ENCODE measurements at places on chromosomes 2 and 18.

GRCh38 chr18:62862466-62862865, 147.1 kb downstream of the PHLPP1 start:
- DNase-seq: no peak

GRCh38 chr18:61939046-61939674, 46.4 kb upstream of the RNF152 start:
- DNase-seq: no peak

DNA sequence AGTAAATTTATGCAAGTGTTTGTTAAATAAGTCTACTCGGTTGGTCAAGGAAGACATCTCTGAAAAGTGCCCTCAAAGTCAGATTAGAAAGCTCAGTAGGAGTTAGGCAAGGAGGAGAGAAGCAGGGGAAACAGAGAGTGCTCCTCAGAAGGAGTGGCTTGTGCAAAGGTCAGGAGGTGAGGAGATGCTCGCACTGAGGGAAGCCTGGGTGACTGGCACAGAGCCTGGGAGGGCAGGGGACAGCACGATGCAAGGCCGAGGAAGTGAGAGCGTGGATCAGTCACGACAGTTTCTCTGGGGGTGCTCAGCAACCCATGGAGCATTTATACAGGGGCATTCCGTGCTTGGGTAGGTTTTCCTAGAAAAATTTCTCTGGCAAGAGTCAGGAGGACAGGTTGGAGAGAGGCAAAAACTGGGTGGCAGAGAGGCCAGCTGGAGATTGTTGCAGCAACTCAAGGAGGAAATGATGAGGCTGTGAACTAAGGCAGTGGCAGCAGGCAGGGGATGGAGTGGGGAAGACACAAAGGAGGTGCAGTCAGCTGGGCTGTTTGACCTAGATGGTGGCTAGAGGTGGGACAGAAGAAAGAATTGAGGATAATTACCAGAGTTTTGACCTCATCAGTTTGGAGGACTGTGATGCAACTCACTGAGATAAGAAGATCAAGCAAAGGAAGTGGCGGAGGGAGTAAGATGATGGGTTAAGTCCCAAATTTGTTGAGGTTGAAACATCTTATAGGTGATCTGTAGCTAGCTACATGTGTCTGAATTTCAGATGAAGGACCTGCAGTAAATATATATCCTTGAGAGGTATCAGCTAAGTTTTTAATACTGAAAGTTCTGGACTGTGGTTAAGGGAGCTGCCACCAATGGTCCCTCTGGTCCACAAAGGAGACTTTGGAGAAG, 52.4 kb downstream of the BCL2 start:
- no peak for DNase-seq

GRCh38 chr2:221549143-221549542, 23.0 kb downstream of the EPHA4 start:
- DNase-seq: no peak

DNA sequence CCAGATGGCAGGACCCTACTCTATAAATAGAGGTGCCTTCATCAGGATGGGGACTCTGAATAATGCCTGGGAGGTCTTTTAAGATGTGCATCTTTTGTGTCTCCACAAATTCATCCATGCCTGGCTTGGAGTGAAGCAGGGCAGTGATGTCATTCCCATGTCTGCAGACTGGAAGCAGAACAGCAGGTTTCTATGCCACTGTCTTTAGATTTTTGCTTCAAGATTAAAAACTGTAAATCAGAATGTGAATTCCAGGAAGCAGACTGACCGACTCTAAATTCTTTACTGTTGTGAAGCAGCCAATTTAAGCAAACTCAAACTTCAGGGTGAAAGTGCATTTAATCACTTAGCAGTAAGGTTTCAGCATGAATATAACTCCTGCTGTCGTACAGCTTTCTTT, 159.3 kb downstream of the SCG2 start:
- DNase-seq: no peak

DNA sequence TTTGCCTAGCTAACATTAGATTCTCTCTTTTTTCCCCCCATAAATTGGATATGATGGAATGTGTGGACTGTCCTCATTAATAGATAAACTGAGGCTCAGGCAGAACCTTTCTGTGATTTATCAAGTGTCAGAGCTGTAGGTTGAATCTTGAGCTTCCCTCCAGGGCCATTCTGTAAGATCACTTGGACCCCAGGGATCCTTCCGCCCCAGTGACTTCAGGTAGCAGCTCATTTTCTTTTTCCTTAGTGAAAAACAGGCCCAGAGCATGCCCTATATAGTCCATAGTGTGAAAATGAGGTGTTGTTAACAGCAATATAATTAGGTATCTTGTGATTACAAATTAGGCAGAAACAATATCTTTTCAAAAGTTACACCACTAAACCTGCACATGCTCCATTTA, 269.7 kb downstream of the ZNF385B start:
- DNase-seq: no peak

GRCh38 chr2:125224830-125225229, 1199.7 kb downstream of the CNTNAP5 start:
- no peak for DNase-seq

GRCh38 chr2:151817929-151818328, 10.3 kb downstream of the ARL5A start:
- DNase-seq: no peak

DNA sequence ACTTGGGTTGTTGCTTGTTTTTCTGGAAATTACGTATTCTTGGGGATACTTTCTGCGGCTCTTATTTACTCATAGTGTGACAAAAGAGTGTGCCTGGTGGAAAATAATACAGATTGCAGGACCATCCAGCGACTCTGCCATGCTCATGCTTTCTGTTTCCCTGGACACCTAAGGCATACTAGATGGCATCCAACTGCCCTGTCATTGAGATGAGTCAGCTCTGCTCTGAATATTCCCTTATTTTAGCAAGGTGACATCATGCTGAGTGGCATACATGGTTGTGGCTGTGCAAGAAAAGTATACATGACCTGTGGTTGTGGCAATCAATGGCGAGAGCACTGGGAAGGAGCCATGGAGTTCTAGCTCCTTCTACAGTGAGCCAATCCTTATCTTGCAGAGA, 471.0 kb downstream of the TMEM182 start:
- no peak for DNase-seq

- DNase-seq: no peak
These were observed 105.0 kb upstream of the CDC42EP3 start for GRCh38 chr2:37776487-37776886.

- no peak for DNase-seq
These were observed 540.9 kb downstream of the NRXN1 start for GRCh38 chr2:50490991-50491390.

GRCh38 chr18:21398121-21398520, 156.1 kb downstream of the GREB1L start:
- DNase-seq: no peak

- no peak for DNase-seq
These were observed 1.2 kb downstream of the NT5DC4 start for GRCh38 chr2:112721819-112722522.

GRCh38 chr2:104125096-104125495, 728.8 kb upstream of the POU3F3 start:
- no peak for DNase-seq

- DNase-seq: no peak
These were observed 249.9 kb downstream of the PARD3B start for GRCh38 chr2:204795156-204795555.

- DNase-seq: no peak
These were observed 95.9 kb downstream of the INO80D start for GRCh38 chr2:205990104-205990503.

DNA sequence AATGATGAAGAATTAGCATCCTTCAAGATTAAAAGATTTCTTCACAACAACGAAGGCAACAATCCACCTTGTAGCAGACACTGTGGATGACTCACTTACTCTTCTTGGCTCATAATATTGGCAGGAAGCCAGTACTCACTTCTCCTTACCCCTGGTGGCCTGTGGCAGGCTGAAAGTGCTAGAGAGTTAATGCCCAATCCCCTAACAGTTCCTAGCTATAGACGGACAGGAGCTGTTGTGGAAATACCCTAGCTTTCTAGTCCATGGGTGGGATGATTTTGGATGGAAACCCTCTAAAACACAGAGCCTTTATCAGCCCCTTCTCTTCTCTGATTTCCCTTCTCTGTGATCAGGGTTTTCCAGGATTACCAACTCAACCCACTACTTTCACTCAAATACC, 128.6 kb upstream of the NYAP2 start:
- DNase-seq: no peak

- DNase-seq: no peak
These were observed 83.5 kb downstream of the IRS1 start for GRCh38 chr2:226716126-226716525.

- no peak for DNase-seq
These were observed 44.3 kb downstream of the ZNF516 start for GRCh38 chr18:76450452-76451395.

DNA sequence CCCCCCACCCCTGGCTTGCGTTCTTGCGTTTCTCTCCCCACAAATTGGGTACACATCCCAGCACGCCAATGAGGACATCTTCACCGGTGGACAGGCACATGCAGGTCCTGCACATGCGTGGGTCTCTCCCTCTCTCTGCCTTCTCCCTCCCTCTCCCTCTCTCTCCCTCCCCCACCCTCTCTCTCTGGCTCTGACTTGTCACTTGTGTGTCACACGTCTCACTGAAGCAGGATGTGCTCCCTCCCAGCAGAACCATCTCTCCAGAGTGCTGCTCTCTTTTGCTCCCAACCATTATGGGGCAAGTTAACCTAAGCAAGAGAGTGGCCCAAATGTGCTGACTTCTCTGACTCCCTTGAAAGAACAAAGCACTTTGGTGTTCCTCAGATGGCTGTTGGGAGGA, 120.8 kb upstream of the CAB39 start:
- no peak for DNase-seq

GRCh38 chr2:190432567-190433231, 24.5 kb downstream of the MFSD6 start:
- no peak for DNase-seq

GRCh38 chr2:215442401-215442787, 6.5 kb upstream of the FN1 start:
- DNase-seq: no peak

- DNase-seq: no peak
These were observed 323.4 kb downstream of the CDH19 start for GRCh38 chr18:66280470-66280869.

DNA sequence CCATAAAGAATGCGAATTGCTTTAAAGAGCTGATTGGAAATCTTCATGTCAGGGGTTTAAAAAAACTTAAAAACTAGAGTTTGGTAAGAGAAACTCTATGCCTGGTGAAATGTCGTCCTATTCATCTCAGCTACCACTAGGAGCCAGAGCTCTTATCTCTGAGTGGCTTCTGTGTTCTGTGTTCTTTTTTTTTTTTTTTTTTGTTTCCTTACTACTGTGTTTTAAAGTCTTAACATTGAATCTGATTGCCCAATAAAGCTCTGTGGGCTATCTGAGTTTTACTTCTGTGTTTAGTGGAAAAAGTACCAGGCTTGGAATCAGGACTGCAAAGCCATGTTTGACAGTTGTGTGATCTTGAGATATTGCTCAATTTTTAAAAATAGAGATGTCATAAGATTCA, 494.8 kb downstream of the RIT2 start:
- no peak for DNase-seq

GRCh38 chr18:49626842-49627467, 65.1 kb downstream of the LIPG start:
- DNase-seq: no peak

DNA sequence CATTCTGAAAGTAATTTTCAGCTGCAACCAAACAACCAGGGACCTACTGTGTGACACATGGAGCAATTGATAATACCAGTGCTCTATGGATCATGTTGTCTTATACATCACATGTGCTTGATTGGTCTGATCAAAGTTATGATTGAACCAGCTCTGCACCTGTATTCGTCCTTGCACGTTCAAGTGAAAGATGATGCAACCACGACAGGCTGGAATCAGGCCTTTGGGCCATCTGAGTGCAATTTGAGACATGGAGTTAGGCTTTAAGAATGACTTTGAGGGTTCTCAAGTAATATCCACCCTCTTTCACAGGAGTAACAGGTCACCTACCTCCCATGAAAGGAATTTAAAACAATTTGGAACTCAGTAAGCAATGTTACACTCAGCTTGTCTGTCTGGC, 165.2 kb downstream of the SLC8A1 start:
- no peak for DNase-seq

GRCh38 chr2:120561379-120562035, 174.2 kb upstream of the GLI2 start:
- no peak for DNase-seq

GRCh38 chr2:12720278-12720620, 3.5 kb downstream of the TRIB2 start:
- DNase-seq: no peak

DNA sequence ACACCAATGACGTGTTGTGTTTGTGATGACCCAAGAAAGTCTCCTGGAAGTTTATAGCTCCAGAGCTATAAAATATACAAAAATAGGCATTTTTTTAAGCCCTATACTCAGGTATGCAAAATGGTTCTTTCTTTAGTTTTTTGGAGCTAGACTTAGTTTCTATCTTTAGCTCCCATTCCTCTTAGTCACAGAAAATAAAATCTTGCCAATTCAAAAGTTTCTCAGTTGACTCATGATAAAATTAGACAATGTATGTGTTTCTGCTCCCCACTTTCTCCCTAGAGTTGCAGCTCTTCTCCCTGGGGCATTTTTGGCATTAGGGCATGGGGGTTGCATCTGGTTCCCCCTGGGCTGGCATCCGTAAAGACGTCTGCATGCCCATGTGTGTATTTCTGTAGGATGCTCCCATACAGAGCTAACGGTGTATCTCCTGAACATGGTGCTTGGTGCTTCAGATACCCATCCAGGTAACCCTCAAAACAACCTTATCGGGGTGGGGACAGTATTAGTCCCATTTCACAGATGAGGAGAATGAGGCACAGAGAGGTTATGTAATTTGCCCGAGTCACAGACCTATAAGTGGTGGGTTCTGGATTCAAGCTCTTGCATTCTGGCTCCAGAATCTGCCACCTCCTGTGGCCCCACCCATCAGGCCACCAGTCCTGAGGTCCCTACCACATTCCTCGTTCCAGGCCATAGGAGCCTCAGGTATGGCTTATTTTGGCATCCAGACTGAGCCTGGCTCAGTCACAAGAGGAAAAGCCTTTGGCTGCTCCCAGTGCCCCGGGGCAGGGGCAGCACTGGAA, 43.1 kb upstream of the ASAP2 start:
- no peak for DNase-seq

DNA sequence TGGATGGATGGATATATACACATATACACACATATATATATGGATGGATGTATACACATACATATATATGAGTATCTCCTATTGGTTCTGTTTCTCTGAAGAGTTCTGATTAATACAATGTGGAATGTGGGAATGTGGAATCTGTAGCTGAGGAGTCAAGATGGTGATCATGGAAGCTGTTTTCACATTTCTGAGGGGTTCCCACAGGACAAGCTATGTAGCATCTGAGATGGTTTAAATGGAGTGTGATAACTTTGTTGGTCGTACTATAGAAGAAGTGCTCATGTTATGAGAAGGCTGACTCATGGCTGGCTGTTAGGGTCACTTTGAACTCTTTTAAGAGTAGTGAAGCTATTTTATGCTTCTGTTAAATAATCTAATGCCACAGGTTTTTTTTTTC, 279.7 kb downstream of the MEIS1 start:
- no peak for DNase-seq

- no peak for DNase-seq
These were observed 89.4 kb downstream of the TNS1 start for GRCh38 chr2:217913436-217913835.

GRCh38 chr2:191638802-191639172, 39.1 kb upstream of the NABP1 start:
- DNase-seq: no peak

- no peak for DNase-seq
These were observed 98.6 kb downstream of the NOL4 start for GRCh38 chr18:34126121-34126520.
